ENCODE measurements at places on chromosomes 1 and 21.
A peak's percentile ranks its signal among the peaks of the same experiment; 100 is the strongest.

GRCh38 chr1:208298593-208299269 is 54.5 kb upstream of the PLXNA2 start:
- no peak for DNase-seq

DNA sequence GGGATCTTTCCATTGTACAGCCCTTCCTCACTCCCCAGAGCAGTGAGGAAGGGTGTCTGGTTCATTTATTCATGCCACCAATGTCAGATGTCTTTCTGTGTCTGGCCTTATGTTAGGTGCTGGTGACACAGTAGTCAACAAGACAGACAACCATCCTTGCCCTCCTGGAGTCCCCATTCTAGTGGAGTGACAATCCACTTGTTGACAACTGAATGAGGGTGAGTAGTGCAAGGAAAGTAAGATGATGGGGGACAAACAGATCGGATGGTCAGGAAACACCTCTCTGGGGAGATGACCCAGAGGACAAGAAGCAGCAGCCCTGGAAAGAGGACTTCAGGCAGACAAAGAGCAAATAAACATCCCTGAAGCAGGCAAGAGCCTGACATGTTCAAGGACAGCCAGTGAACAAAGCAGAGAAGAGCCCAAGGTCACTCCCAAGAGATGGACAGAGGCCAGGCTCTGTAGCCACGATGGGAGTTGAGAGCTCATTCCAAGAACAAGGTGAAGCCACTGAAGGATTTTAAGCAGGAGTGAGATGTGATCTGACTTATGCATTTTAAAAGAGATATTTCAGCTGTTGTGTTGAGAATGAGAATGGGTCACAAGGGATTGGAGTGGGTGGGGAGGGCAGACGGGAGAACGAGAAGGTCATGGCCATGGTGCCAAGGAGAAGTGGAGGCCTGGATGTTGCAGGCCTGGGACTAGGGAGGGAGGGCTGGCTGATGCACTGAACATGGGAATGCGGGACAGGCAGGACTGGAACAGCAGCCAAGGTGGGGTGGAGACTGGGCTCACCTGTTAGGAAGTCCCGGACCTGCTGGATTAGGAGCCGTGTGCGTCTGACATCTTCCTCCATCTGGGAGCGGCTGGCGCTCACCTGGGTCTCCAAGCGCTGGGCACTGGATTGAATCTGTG is 30.2 kb downstream of the LAMB3 start:
- no peak for DNase-seq

GRCh38 chr1:183148599-183148998 is 37.5 kb upstream of the LAMC2 start:
- no peak for DNase-seq

DNA sequence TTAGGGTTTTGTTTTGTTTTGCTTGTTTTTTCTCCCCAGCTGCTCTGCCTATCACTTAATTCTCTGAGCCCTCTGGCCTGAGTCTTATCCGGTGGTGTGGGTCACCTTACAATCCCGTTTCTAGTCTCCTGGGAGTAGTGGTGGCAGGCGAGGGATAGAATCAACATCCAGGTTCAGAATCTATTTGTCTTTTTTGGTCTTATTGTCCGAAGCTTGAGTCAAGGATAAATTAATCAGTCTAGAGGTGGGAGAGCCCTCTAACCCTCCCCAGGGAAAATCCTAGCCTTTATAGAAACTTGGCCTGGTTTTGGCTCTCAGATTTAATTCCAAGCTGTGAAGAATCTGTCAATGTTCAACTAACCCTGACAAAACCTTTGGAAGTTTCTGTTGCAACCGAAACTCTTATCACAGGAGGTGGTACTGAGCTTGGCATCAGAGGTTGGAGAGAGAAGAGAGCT is 246.3 kb downstream of the FGGY start:
- no peak for DNase-seq

DNA sequence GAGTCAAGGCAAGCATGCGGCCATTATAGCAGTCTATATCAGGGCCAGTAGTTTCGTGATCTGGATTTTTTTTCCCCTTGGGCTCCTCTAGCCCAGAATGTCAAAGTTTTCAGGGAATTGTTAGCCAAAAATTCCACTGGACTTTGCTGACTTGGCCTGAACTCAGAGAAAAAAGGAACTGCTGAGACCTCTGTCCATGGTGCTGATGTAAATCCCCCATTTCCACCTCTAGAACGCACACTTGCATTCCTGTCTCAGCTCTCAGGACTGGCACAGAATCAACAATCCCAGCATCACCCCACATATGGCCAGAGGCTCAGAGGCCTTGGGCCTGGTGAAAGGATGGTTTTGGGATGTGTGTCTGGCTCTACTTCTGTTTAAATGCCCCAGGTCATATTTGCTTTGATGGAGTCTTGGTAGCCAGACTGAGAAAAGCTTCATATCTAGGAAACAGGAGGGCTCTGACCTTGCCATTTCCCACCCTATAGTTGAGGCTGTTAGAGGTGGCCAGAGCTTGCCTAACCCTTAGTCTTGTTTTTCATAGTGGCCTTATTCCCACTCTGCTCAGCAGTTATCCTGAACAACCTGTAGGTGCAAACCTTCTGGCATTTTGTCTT is 16.9 kb upstream of the EFCAB14 start:
- no peak for DNase-seq

GRCh38 chr21:38410466-38410865 is 87.8 kb downstream of the ERG start:
- no peak for DNase-seq

DNA sequence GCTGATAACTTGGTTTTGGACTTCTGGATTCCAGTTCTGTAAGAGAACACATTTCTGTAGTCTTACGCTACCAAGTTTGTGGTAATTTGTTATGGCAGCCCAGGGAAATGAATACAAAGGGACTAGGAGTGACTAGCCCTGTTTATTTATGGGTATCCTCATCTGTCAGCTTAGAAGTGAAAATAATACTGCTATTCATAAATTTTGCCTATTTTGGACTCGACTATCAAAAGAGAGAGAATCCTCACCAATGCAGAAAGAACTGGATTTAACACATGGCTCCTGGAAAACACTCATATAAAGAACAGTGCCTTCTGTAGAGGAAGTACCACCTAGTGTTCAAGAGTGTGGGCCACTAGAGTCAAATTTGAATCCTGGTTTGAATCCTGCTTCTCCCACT is 22.6 kb downstream of the HSD11B1 start:
- DNase-seq = no peak

DNA sequence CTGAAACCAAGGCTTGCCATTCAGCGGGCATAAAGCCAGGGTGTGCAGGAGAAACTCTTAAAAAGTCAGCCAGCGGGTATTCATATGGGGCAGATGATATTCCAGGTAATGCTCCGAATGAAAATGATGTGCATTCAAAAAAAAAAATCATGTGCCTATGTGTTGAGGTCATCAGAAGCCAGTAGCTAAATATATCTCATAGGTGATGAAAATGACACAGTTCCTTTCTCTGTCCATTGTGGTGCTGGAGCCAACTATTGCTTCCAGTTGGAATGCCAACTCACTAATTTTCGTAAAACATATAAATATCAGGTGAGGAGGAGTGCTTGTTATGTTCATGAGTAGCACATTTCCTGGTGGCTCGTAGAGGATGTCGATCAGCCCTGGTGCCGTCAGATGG is 23.2 kb downstream of the AJAP1 start:
- DNase-seq = no peak

DNA sequence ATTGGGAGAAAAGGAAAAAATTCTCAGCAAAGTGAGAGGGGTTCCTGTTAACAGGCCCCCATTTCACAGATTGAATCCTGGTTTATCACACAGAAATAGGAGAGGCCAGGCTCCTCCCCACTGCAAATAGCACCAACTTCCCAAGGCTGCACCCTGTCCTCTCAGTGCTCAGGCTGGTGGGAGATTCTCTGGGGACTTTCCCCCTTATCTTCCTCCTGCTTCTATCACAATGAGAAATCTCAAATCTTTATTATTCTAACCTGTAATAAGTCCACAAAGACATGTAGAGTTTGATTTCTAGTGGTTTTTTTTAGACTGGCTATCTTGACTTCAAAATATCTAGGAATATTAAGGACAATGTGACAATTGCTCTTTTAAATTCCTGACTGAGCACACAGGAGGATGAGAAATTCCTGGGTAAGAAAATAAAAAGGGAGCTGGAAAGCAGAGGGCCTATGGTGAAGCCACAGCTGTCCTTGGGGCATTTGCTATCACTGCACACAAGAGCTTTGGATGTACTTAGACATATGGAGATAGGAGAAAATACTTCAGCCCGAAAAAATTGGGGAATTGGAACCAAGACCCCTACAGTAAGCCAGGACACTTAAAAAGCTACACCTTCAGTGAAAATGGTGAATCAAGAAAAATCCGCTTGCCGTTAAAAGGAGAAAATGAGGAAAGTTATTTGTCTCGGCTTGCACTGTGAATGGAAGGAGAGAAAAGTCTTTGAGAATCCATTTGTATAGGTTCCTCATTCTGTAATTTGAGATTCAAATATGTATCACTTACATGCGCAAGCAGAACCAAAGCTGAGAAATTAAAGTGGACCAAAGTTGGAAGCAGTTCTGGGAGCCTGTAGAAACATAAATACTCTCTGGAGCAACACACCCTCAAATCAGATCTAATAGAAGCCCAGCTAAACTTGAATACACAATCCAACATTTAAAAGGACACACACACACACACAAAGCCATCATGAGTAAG is 65.9 kb upstream of the C1orf105 start:
- no peak for DNase-seq

GRCh38 chr1:3881193-3881480 is 18.9 kb downstream of the C1orf174 start:
- no peak for DNase-seq

- DNase-seq = peak; percentile 67
Measured at GRCh38 chr1:204453141-204453772, 41.3 kb downstream of the PIK3C2B start.

- DNase-seq = no peak
Measured at GRCh38 chr1:47569681-47570470, 132.0 kb downstream of the FOXD2 start.

- no peak for DNase-seq
Measured at GRCh38 chr1:219882096-219882495, 46.3 kb downstream of the SLC30A10 start.

DNA sequence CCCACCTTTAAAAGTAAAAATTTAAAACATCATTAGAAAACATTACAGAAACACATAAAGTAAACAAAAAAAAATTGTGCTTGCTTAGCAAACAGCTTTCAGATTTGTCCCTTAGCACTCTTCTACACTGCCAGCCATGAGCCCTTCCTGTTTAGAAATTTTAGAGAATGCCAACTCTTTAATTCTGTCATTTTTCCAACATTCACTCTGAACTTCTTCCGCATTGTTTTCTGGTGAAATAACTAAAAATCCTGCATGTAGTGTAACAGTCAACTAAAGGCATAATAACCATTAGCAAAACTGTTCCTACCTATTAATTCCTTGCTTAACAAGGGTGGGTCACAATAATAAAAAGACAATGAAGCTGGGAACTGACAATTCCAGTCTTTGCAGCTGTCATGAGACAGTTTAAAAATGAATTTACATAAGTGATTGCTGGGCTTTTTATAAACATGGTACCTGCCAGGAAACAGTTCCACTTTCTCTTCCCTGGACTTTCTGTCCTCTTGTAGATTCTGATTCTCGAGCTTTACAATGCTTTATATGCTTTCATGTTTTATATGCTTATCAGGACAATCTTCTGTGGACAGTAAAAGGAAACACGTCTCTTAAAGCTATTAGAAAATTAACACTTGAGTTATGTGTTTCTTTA is 19.0 kb downstream of the GNG12 start:
- DNase-seq = no peak

- no peak for DNase-seq
Measured at GRCh38 chr1:61477301-61477700, 247.6 kb downstream of the TM2D1 start.

DNA sequence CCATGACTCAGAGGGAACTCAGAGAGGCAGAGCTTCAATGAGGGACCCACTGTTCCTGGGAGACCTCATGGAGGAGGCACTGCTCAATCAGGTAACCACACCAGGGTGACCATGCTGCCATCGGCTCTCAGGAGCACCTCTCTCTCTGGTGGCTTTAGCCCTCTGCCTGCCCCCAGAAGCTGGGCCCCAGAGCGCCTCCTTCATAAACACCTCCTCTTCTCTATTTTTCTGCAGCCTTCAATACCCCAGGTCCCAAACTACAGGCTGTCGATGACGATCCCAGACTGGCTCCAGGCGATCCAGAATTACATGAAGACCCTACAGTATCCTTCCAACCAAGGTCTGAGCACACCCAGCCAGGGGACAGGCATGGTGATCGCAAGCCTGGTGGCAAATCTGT is 10.6 kb downstream of the VASH2 start:
- no peak for DNase-seq

DNA sequence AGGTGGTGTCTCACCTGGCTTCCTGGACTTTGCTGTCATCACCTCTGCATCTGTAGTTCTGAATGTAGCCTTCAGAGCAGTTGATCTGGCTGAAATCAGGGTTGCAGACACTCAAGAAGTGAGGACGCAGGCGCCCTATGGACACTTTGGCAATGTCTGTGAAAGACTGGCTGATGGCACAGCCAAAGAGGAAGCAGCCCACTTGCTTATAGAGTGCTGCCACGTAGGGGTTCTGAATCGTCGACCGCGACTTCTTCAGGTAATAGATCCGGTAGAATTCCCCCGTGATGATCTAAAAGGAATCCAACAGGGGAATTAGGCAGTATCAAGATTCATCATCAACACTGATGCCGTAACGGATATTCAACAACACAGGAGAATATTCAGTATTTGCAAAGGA is 55.1 kb downstream of the PLPP3 start:
- no peak for DNase-seq

DNA sequence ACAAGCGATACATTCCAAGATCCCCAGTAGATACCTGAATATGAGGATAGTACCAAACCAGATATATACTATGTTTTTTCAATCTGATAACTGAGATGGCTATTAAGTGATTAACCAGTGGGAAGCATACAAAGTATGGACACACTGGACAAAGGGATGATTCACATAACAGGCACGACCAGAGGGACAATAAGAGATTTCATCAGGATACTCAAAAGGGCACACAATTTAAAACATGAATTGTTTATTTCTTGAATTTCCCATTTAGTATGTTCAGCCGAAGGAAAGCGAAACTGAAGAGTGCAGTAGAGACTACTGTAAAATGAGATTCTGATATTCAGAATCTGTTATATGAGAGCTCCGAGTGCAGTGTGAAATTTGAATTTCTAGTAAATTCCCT is 10.6 kb downstream of the ZZZ3 start:
- DNase-seq = no peak

GRCh38 chr1:178077917-178078316 is 16.0 kb upstream of the RASAL2 start:
- no peak for DNase-seq

DNA sequence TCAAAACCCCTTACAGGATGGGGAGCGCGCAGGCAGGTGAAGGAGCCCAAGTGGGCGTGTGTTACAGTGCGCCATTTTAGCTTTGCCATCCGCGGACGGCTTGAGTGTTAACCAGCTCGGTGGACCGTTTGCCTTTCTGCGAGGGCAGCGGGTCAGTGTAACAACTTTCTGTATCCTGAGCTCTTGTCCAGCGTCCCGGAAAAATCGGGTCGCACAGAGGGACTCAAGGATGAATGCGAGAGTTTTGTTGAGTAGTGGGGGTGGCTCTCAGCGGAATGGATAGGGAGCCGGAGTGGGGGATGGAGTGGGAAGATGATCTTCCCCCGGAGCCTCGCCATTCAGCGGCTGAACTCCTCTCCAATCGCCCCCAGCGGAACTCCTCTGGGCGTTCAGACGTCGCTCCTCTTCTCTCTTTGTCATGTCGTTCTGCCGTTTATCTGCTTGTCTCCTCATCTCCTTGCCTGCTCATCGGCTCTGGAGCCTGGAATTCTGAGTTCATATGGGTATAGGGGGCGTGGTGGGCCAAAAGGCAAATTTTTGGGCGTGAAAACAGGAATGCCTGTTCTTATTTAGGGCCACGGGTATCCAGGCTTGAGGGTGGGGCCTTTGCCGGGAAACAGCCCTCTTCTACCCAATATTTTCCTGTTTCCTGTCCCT is 295.4 kb downstream of the CTH start:
- DNase-seq = no peak

- no peak for DNase-seq
Measured at GRCh38 chr1:232684371-232685105, 54.6 kb upstream of the SIPA1L2 start.

Data from T-helper 2 cell (primary cell).